ENCODE measurements at places on chromosomes 11 and 22.

- no peak for DNase-seq
Measured at GRCh38 chr11:1208394-1209261, 14.2 kb upstream of the MUC5B start.

DNA sequence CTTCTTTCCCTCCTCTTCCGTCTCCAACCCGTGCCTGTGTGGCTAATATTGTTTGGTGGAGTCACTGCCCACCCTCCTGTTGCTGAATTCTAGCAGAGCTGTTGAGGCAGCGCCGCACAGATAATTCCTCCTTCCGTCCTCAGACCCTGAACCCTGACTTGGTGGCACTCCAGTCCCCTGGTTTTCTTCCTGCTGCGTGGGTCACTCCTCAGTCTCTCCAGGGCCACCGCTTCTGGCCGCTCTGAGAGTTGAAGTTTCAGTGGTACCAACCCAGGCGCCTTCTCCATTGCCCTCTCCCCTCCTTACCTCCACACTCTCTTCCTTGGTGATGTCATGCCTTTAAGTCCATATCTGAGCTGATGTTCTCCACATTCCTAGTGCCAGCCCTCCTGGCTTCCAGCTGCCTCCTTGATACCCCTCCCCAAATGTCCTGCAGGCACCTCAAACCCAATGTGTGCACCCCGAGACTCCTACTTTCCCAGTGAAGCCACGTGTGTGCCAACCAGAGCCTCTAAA lies 54.5 kb upstream of the RASD2 start:
- DNase-seq: no peak

- no peak for DNase-seq
Measured at GRCh38 chr22:31089160-31090100, 8.3 kb downstream of the SMTN start.

GRCh38 chr22:19499880-19500242 lies 20.1 kb downstream of the CDC45 start:
- no peak for DNase-seq

DNA sequence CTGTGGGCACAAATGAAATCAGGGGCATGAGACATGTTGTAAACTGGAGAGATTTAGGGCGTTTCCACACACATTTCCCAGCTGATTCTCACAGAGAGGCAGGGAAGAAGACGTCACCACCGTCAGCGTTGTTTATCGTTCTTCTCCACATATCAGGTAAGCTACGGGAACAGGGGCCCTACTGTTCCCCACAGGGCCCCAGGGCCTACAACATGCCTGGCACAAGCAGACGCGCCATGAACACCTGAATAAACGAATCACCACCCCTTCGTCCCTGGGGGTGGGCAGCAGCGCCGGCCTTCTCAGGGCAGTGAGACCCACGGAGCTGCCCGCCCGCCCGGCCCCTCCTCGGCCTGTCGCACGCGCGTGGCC lies 342 bp downstream of the EFCAB6 start:
- DNase-seq: no peak

GRCh38 chr11:59429924-59430516 lies 3.8 kb upstream of the OR5A2 start:
- DNase-seq: peak; percentile 17

GRCh38 chr11:34302046-34302921 lies 55.5 kb downstream of the ABTB2 start:
- no peak for DNase-seq

- no peak for DNase-seq
Measured at GRCh38 chr22:33240888-33241475, 182.8 kb upstream of the SYN3 start.

GRCh38 chr22:19955241-19956128 lies 13.9 kb upstream of the TXNRD2 start:
- no peak for DNase-seq

- peak; percentile 8 for DNase-seq
Measured at GRCh38 chr11:102530558-102530957, at the start of gene MMP7. TSS of gene MMP7 (minus strand) at chr11:102530747. CDS start at chr11:102530700, 47 bp downstream.

DNA sequence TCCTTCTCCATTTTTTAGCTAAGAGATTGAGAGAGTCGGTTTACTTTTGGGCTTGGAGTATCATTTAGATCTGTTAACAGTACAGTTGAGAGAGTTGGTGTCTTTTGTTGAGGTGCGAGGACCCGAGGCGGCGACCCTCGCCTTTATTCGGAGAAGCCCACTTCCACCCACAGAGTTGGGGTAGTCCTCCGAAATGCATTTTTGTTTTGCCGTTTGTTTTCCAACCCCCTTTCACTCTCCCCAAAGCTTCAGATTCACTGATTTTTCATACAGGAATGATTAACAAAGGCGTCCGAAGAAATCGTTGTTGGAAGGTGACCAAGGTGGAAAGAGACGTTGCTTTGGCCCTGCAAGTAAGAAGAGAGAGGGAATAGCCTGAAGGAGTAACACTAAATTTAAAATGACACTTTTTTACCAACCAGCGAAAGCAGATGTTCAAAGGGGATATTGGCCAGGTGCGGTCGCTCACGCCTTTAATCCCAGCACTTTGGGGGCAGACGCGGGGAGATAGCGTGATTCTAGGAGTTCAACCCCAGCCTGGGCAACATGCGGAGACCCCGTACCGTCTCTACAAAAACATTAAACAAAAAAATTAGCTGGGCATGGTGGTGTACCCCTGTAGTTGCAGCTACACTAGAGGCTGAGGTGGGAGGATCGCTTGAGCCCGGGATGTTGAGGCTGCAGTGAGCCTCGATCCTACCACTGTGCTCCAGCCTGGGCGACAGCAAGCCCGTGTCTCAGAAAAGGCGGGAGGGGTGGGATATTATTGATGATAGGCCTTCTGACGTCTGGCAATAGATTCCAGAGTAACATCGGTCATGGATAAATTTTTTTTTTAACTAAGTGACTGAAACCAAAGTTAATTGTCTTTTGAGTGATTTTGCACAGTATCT lies 899 bp upstream of the RAB30 start:
- no peak for DNase-seq

DNA sequence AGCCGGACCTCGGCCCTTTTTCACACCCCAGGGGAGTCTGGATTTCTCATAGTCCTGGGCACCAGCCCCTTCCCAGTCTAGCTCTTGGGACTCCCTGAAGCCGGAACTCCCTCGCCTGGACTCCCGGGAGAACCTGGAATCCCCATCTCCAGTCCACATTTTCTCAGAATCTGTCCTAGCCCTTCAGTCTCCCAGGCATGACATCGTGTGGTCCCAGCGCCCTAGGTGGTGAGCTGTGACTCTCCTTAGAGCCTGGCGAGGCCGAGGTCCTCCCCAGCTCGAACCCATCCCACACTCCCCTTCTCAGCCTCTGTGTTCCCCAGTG lies 673 bp upstream of the DUSP18 start:
- DNase-seq: no peak

- DNase-seq: no peak
Measured at GRCh38 chr22:16651217-16651616, 58.6 kb upstream of the CCT8L2 start.

- DNase-seq: no peak
Measured at GRCh38 chr11:44113572-44113971, 18.1 kb downstream of the EXT2 start.

DNA sequence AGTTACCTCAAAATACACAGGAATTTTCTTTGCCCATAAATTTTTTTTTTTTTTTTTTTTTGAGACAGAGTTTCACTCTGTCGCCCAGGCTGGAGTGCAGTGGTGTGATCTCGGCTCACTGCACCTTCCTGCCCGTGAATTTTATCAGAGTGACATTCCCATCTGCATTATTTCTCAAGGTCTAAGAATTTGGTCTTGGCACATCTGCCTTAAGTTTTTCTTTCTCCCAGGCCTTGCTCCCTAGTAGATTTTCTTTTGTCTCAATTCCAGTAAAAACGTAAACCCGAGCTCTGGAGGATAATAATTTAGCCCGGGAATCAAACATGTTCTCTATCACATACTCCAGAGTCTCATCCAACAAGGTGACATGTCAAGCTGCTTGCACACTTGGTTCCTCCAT lies 12.4 kb downstream of the TRIM6 start:
- no peak for DNase-seq

- DNase-seq: no peak
Measured at GRCh38 chr11:104199053-104199452, 35.1 kb upstream of the PDGFD start.

GRCh38 chr11:4543561-4543960 lies 1.4 kb upstream of the OR52M1 start:
- DNase-seq: no peak

GRCh38 chr11:71381781-71382505 lies 66.2 kb downstream of the DHCR7 start:
- DNase-seq: no peak

DNA sequence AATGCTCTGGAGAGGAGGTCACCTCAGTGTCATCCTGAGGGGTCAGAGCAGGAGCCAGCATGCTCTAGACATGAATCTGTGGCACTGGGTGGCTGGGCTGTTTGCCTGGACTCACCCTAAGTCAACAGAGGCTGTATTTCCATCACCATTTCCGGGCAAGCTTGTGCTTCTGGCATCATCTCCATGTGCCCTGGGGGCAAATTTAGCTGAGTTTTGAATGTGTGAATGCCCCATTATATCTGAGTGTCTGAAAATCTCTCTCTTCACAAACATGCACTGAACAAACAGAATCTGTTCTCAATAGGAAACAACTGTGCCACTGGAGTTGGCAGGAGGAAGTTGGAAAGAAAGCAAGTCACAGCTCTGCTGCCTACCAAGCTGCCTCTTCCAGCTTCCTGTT lies 356.2 kb downstream of the GRM5 start:
- no peak for DNase-seq

GRCh38 chr11:12389676-12390657 lies 12.6 kb downstream of the PARVA start:
- no peak for DNase-seq

DNA sequence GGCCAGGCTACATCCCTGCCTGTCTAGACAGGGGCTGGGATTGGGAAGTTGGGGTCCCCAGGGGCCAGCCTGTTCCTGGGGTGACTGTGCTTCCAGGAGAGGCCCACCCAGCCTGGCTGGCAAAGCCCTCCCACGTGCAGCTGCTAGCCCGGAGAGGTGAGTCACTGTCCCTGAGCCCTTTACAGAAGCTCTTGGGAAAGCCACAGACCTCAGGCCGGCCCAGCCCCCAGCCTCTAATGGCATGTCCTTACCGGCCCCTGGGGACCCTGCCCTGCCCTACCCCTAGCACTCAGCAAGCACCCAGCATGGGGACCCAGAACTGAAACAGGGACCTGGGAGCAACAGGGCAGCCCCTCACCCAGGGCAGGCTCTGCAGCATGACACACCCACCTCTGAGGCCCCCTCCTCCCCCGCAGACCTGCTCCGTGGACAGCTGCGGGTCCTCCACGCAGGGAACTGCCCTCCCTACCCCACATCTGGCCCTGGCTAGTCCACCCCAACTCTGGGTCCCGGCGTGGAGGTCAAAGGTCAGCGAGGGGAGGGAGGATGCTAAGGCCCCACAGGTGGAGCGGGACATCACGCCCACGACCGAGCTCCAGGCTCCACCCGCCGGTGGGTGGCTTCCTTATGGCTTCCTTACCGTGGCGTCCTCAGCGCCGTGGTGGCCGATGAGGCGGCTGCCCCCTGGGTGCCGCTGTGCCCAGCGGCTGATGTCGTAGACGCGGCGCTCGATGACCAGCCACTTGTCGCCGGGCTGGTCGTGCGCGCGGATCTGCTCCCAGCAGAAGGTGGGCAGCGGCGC lies 615 bp downstream of the FADS3 start:
- DNase-seq: peak; percentile 21

GRCh38 chr11:32188785-32189184 lies 97.9 kb downstream of the RCN1 start:
- no peak for DNase-seq

DNA sequence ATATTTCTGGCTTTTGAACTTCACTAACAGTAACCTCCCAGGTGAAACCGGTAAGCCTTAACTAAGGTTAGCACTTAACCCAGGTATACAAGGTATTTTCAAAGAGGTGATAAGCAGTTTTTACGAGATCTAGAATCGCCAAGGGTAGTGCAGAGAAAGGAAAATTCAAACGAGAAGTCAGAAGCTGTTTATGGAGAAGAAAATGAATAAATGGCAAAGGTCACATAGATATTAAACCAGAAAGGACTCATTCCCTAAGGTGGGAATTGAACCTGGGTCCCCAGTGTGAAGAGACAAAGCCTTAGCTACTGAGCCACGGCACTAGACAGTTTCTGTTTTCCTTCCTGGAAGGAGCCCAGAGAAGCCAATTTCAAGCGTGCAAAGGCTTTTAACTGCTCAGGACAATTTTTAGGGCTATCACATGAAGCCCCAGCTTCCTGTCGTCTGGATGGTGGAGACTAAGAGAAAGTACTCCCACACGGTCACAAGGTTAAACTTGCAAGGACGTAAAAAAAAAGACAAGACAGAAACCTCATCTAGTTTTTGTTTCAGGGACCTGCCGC lies 5.7 kb upstream of the C1QTNF6 start:
- DNase-seq: peak; percentile 16

GRCh38 chr22:17884084-17884483 lies 109.8 kb upstream of the BID start:
- DNase-seq: no peak

- no peak for DNase-seq
Measured at GRCh38 chr11:103907548-103908455, 128.6 kb upstream of the DDI1 start.

- DNase-seq: no peak
Measured at GRCh38 chr22:26748845-26749244, 91.5 kb downstream of the MIAT start.

GRCh38 chr11:69716099-69716498 lies 12.3 kb upstream of the FGF19 start:
- no peak for DNase-seq

Measured in fibroblast of the conjunctiva (primary cell).